ENCODE measurements at places on chromosomes 3 and 15.
A peak's percentile ranks its signal among the peaks of the same experiment; 100 is the strongest.

- no peak for DNase-seq
These were observed 231.2 kb downstream of the BBX start for GRCh38 chr3:107753976-107754375.

- DNase-seq: no peak
These were observed 31.9 kb downstream of the SLMAP start for GRCh38 chr3:57787867-57788623.

- DNase-seq: no peak
These were observed 15.6 kb downstream of the GHRL start for GRCh38 chr3:10277115-10277625.

GRCh38 chr15:43270676-43271306 is 4.1 kb upstream of the TGM5 start:
- no peak for DNase-seq

- no peak for DNase-seq
These were observed 17.6 kb upstream of the CYP11A1 start for GRCh38 chr15:74384881-74385643.

DNA sequence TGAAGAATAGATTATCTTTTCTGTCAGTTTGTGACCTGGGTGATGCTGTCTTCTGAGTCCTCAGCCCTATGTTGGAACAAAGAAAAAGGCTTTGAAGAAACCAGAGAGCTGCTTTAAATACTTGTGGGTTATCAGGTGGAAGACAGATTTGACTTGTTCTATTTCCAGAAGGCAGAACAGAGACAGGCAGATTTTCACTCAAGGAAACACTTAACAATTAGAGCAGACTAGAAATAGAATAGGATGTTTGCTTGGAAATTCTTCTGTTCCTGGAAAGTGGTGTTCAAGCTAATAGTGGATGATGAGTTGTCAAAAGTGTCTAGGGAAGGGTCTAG is 219.4 kb downstream of the UBE2E2 start:
- no peak for DNase-seq

DNA sequence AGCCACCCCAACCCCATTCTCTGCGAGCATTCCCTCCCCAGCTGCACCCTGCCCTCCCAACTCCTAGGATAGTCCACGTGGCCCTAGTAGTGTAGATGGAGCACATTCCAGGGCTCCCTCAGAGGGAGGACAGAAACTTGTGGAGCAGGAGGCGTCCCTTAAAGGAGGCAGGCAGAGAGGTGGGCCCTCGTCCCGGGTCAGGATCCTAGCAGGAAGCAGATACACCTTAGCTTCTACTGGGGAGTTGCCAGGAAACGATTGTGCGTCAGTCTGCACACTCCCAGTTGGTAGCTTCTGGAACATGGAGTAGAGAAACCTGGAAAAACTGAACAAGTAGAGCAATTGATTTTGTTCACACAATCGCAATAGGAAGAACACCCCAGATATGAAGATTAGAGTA is 43.9 kb upstream of the KLHL25 start:
- DNase-seq: no peak

GRCh38 chr3:108590460-108590859 is 938 bp downstream of the DZIP3 start:
- DNase-seq: no peak

DNA sequence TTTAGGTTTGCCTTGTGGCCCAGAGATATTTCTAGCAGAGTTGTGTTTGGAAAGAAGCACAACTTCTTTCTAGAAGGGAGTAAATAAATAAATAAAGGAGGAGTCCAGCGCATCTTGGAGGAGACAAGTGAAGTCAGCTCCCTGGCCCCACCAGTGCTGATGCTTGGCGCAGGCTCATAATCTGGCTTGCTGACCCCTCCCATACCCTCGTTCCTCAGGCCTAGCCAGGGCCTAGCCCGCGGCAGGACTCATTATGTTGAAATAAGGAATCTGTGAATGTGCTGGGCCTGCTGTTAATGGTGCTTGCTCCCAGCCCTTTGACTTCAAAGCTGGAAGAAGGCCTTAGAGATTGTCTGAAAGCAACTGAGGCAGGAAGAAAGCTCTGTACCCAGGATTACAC is 3.1 kb downstream of the ZNF710 start:
- DNase-seq: no peak

- no peak for DNase-seq
These were observed 14.5 kb downstream of the PLXND1 start for GRCh38 chr3:129591932-129592331.

- DNase-seq: no peak
These were observed 644 bp upstream of the NGLY1 start for GRCh38 chr3:25783661-25784512.

DNA sequence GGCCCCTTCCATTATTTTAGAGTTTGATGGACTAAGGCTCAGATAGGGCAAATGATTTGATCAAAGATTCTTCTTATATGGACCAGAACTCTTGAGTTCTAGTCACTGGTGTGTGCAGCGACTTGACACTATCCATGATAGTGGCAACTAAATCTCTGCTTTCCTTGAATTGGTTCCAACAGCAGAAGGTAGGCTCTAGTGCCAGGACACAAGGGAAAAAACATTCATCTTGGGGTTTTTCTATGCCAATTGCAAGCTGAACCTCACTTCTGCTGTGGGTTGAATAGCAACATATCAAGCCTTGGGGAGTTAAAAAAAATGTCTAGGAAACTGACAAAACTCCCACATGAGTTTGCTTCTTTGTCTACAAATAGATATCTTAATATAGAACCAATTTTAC is 35.1 kb downstream of the CTXND1 start:
- no peak for DNase-seq

GRCh38 chr3:151265866-151266265 is 12.5 kb downstream of the P2RY14 start:
- DNase-seq: peak; percentile 48

DNA sequence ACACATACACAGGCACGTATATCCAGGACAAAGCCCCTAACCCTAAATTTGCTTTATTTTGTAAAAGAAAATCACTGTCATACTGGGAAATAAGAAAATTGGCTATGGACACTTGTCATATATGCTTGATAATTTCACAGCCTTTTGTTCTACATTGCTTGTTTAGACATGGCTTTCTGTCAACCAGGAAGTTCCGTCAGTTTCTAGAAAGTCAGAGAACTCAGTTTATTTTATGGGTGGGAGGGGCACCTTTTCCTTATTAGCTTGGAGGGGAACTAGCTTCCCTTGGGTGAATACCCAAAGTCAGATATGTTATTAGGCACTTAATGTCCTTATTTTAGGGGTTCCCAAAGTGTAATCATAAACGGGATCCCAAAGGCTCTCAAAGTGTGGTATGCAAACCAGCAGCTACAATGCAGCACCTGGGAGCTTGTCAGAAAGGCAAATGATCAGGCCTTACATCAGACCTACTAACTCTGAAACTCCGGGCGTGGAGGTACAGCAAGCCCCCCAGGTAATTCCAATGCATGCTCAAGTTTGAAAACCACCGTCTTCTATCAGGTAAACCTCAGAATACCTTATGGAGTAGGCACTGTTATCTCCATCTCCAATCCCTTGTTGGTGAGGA is 50.1 kb downstream of the CADPS start:
- DNase-seq: no peak

- DNase-seq: no peak
These were observed 4.8 kb downstream of the CX3CR1 start for GRCh38 chr3:39275052-39275451.

DNA sequence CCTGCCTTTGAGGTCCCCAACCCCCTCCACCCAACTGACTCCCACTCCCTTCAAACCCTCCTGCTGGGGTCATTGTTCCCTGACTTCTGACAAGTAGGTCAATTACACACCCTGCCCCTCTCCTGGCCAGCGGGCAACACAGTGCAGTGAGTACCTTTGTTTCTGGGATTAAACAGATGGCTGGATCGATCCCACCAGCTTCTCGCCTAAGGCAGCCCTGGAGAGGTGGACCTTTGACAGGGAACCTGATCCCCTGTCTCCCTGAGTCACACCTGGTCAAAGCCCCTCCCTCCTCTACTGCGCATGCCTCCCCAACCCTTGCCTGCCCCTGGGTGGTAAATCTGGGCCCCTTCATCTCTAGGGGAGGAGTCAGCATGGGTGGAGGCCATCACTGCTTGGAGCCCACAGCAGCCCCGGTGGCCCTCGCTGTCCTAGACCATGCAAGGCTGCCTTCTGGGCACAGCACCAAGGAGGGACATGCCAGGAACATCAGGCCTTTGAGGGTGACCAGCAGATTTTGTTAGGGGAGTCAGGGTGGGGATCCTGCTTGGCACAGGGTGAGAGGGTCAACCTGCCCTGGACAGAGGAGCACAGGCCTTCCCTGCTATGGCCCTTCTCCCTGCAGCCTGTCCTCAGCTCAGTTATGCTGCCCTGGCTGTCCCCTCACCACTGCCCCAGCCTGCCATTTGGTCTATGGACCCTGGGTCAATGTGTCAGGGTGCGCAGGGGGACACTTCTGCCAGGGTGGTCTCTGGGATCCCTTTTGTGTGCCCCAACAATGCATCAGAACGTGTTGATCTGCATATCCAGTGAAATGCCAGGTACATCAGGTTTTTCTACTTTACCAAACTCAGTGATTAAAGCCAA is 9.8 kb upstream of the PRR23E start:
- DNase-seq: no peak

DNA sequence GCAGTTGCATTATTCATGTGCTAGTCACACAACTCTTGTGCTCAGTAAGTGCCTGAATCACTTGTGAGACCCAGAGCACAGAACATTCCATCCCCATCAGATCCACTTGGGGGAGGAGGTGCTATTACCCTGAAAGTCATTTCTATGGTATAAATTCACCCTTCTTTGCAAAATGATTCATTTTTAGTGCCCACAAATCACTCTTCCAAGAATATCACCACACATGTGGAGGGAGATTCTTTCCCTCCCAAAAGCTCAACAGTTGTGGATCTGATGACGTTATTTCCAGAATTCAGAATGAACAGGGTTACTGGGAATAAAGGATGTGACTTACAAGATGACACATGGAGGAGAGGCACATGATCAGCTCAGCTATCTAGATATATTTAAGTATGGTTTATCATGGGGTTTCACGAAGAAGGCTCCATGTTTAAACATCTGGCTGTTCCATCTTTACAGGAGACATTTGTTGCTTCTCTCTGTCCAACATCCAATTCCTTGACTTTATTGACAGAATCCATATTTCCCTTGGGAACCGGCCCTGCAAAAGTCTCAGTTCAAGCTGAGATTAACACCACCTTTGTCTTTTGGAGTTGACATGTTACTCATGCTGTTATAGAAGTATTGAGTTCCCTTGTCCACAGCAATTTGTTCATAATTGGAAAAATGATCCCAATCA is 214.2 kb upstream of the PROK2 start:
- no peak for DNase-seq

GRCh38 chr3:43448098-43448497 is 161.8 kb downstream of the SNRK start:
- no peak for DNase-seq

GRCh38 chr15:88467935-88468528 is 524 bp downstream of the MRPS11 start:
- no peak for DNase-seq

- no peak for DNase-seq
These were observed 2.9 kb downstream of the GHRL start for GRCh38 chr3:10289787-10290355.

GRCh38 chr3:89239774-89240173 is 132.4 kb downstream of the EPHA3 start:
- DNase-seq: no peak

DNA sequence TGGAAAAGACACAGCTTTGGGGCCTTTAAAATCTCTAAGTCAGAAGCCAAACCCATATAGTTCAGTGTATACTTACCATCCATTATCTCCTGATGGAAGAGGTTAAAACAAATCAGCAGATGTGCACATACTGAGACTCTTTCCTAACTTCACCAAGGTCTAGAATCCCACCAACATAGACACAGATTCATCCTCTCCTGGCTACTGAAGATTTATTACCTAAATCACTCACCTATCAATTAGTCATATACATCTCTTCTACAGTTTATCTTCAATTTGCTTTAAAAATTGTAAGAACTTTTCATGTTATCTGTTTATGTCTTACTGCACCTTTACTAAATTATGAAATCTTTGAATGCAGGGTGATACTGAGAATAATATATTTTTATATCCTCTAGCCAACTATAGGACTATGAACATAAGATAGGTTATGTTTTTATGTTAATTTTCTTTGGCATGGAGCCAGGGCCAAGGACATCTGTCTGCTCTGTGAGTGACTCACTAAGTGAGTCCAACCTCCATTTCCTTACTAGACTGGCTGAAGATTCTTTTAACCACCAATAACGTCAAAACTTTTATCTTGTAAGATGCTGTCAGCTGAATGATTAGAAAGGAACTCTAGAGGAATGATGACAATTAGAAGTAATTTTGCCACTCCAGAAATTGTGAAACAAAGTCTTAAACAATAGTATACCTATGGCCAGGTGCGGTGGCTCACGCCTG is 397.6 kb downstream of the FOXP1 start:
- no peak for DNase-seq

- DNase-seq: no peak
These were observed 77.5 kb downstream of the CHSY1 start for GRCh38 chr15:101174152-101174920.

DNA sequence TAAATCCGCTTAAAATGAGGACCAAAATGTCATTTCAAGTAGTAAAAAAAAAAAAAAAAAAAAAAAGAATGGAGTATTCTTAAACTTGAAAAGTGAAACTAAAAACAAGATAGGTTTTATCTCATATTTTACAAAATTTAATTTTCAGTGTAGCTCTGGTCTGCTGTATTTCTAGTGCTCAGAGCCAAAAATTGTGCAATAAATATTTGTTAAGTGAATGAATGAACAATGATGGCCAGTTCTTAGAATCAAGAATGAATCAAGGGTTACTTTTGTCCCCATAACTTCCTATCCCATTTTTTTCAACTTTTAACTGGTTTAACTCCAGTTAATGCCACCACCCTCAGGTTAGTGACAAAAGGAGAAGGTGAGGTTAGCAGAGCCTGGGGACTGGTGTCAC is 214.4 kb downstream of the ABHD5 start:
- DNase-seq: no peak

DNA sequence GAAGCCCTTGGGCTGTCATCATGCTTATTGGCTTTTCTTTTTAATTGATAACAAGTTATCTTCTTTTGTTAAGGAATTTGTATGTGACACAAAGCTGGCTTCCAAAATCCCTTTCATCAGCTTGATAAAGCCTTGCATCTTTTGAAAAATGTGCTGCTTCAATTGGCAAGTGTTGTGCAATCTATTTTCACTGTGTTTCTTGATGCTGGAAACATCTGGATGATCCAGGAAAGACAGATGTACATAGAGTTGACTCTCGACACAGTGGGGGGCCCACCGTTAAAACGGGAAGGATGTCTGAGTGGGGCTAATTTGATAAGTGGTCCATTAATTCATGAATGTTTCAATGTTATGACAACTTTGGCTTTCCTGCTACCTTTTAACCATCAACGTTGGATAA is 158.3 kb upstream of the WNT5A start:
- DNase-seq: no peak

DNA sequence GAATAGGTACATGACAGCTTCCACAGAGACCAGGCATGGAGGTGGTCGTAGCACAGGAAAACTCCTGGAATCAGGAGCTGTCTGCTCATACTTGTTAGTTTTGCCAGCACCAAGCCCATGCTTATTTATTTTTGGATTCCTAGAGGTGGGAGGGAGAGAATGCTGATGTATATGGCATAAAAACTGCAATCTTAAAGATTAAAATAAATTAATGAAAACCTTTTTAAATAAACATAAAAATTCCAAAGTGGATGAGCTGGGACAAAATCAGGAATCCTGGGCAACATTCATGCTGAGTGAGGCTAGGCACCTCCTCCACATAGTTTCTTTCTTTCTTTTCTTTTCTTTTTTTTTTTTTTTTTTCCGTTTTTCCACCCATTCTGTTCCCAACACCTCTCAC is 14.3 kb upstream of the BCL6 start:
- DNase-seq: no peak

- DNase-seq: no peak
These were observed 31.5 kb upstream of the ARHGEF26 start for GRCh38 chr3:154089421-154090420.
